ENCODE measurements at places on chromosomes 7 and 10. TPM values are rescaled to one million over a fixed set of nuclear protein-coding genes. Genes with fewer than 3 reads are reported as not detected.

Gene MTG1
- 39.0 TPM for polyA plus RNA-seq

Gene PUS7
- polyA plus RNA-seq, result 16.0 TPM

Gene SPDYE2B
- not detected for polyA plus RNA-seq

Gene SMKR1
- polyA plus RNA-seq, result 1.8 TPM

Gene AEBP1
- polyA plus RNA-seq, result 24.1 TPM

Gene TMEM196
- polyA plus RNA-seq, result not detected

Gene EPHA1
- polyA plus RNA-seq, result 0.09 TPM

Gene SAMD9L
- polyA plus RNA-seq, result 8.6 TPM

Gene ACTL6B
- not detected for polyA plus RNA-seq

Gene CFAP70
- polyA plus RNA-seq, result 0.18 TPM

All from fibroblast of lung (primary cell).